MV-4-11 (cell line): ENCODE measurements at places on chromosomes 2 and 18.

DNA sequence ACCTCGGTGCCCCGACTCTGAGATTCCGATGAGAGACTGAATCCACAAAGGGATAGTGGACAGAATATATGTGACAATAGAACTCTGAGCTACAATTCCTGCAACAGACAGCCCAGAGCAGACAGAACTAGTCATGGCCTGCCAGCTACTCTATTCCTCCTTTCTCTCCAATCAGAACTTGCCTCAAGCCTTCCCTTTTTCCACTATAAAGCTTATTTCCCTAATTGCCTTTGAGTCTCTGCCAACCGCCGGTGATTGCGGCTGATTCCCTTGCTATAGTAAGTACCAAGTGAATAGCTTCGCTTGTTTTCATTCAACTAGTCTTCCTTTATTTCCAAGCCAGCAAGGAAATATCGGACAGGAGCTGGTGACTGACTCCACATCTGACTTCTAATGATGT is 96.8 kb downstream of the DSC3 start:
- DNase-seq, result peak; percentile 26

- DNase-seq, result no peak
These were observed 50.5 kb upstream of the LGALSL start for GRCh38 chr2:64403426-64403825.

DNA sequence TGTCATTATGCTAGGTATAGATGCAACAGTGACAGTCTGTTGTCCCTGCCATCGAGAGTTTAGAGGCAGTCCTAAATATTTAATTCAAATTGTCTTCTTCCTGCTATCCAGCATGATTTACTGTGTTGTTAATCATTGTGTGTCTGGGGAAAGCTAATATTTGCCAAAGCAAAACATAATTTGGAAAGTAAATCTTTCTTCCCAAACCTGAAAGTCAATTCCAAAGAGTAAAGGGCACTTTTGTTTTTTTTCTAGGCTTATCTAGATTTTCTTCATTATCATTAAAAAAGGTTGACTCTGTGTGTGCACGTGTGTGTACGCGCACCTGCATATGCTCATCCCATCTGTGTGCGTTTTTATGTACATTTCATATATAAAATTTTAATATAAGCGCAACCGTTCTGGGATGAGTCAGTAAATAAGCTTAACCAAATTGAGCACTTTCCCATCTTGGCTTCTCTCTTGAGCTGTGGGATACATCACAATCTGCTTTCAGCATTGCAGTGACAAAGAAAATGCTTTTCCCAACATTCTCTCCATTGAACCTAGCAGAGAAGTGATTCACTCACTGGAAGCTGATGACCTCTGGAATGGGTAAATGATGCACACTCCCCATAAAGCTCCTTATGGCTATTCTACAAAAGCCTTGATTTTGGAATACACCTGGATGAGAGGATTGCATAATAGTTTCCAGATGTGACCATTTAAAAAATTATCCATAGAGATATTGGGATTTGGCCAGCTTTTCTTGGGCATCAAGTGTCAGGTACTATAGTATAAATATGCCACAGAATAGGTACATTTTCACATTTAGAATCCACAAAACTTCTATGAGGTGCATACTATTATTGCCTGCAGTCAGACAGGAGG is 488.4 kb downstream of the ADCYAP1 start:
- DNase-seq, result no peak

- DNase-seq, result no peak
These were observed 34.0 kb upstream of the SLC40A1 start for GRCh38 chr2:189614585-189614984.

- DNase-seq, result no peak
These were observed 13.0 kb upstream of the ARHGAP25 start for GRCh38 chr2:68721482-68722101.

DNA sequence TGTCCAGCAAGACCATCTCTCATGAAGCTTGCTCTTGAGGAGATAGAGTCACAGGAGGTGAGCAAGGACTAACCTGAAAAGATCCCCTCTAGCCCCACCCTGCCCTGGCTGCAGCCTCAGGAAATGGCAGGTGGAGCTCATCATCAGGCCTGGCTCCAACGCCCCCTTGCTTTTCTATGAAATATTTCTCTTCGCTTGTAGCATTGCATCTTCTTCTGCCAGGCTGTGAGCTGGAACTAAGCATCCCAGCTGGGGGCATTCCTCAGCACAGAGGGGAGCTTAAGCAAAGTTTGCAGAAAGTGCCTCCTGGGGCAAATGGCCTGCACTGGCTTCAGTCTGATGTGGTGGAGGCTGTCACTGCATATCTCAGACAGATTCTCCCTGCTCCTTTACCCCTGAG is 90.1 kb upstream of the LGALSL start:
- DNase-seq, result no peak

- DNase-seq, result no peak
These were observed 448.9 kb upstream of the SLC14A2 start for GRCh38 chr18:45166341-45166835.

GRCh38 chr18:63244607-63245006 is 75.0 kb downstream of the BCL2 start:
- no peak for DNase-seq

- no peak for DNase-seq
These were observed 47.5 kb downstream of the PTPN2 start for GRCh38 chr18:12836551-12836950.

DNA sequence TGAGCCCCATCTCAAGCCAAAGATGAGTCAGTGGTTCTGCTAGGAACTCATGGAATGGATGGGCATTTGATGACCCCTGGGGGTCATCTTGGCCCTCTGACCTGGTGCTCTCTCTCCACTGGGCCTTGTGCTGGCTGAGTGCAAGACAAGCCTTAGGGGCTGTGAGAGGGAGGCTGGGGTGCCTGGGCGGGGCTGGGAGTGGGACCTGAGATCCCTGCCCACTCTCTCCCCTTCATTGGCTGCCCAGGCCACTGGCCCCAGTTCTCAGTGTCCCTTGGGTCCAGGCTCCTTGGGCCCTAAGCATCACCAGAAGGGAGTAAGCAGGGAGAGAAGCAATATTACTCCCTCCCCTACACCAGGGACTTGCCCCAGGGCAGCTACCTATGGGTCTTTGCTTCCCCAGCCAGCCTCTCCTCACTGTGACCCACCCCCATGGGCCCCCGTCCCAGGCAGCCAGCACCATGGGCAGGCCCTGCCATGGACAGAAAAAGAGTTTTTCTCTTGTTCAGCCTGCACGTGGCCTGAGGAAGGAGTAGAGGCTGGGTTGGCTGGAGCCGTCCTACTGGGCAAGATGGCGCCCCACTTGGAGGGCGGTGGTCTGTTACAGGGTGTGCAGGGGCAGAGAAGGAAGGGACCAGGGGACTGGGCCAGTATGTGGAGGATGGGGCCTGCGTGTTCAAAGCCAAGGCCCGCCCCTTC is 33.6 kb downstream of the ATOH8 start:
- DNase-seq, result no peak

DNA sequence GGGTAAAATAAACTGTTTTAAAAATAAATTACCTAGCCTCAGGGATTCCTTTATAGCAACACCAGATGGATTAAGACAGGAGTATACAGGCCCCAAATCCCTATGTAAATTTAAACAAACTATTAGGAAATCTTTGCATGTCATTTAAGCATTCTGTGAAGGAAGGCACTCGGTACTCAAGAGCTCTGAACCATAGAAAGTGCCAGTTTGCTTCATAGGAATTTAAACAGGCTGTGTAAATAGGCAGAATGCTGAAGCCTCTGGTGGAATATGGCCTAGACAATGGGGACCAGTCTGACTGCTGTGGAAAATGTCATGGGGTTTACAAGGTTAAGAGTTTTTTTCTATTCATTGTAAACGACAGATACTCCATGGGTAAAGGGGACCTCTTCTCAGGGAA is 377.4 kb downstream of the DLGAP1 start:
- DNase-seq, result no peak

- DNase-seq, result no peak
These were observed 610 bp downstream of the SPC25 start for GRCh38 chr2:168889635-168890005.

GRCh38 chr18:62450175-62450545 is 72.7 kb upstream of the ZCCHC2 start:
- peak; percentile 13 for DNase-seq

DNA sequence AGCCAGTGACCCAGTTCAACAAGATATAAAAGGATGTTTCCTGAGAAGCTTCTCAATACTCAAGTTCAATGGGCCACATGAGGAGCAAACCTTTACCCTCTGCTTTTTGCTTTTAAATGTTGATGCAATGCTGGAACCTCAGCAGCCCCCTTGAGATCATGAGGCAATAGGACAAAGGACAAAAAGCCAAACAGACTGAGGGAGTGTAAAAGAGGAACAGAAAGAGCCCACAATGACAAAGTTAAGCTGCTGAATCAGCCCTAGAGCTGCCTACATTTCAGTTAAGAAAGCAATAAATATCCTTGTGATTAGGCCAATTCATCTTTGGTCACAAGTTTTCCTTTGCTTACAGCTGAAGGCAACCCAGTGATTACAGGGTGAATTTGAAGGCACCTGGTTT is 76.9 kb downstream of the MRO start:
- DNase-seq, result peak; percentile 92

GRCh38 chr2:149213764-149214493 is 116.5 kb upstream of the LYPD6 start:
- peak; percentile 13 for DNase-seq

- DNase-seq, result no peak
These were observed 25.8 kb downstream of the TRAPPC12 start for GRCh38 chr2:3405307-3405706.

DNA sequence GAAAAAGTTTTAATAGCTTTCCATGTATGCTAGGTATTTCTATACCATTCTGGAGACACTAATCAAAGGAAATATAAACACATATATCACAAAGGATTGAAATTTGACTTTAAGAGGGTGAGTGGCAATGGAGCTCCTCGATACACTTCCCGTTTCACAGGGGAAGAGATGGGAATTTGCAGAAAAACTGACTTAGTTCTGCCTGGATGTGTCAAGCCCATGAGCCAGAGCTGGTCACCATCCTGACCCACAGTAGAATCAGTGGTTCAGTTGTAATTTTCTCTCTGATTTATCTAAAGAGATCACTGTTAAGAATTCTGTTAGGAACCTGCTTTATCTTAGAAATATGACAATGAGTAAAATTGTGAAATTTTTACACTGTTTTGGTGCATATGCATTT is 34.2 kb downstream of the PLCL1 start:
- DNase-seq, result no peak
